ENCODE measurements at places on chromosomes 3 and 15. TPM values are rescaled to one million over a fixed set of nuclear protein-coding genes. Genes with fewer than 3 reads are reported as not detected.

MBD4 gene
- 18.7 TPM for total RNA-seq

- no peak for DNase-seq
These were observed 90.6 kb upstream of the SNTN start for GRCh38 chr3:63561879-63562278.

CFAP20DC gene
- total RNA-seq = 0.24 TPM

CYP19A1 gene
- total RNA-seq = 0.56 TPM

DNA sequence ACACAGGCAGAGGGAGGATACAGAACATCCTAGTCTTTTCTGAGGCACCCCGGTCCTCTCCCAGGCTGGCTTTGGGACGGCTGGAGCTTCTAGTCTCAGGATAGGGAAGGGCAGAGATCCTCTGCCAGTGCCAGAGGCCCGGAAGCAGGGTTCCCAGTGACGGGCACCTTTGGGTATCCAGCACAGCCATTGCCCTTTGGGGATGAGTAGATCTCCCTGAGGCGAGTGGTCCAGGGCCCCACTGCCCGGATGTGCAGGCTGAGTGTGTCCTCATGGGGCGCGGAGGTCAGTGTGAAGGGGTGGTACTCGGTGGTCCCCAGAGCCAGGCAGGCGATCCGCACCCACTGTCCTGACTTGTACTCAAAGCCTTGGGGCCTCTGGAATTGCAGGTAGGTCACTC, 18.3 kb downstream of the DUOX2 start:
- no peak for DNase-seq

DNA sequence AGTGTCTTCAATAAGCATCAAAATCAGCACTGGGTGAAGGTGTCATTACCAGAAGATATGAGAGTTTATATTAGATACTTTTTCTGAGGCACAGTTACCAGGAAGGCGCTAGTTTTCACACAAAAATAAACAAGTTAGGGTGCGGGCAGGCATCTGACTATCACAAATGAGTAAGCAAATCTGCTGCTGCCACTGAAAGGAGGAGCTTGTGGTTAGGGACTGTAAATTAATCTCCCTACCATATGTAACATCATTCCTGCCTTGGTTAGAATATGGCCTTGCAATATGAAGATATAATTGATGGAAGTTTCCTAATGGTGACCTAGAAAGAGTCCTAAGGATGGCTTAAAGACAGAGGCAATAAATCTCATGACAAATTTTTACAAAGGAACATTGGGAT, 19.5 kb upstream of the EID1 start:
- no peak for DNase-seq

Measured in left cardiac atrium (tissue), 4 donors.